Upper lobe of left lung (tissue), 6 donors: ENCODE measurements at places on chromosomes 2 and 18.
A peak's percentile ranks its signal among the peaks of the same experiment; 100 is the strongest.

GRCh38 chr2:85162746-85163301, 29.6 kb downstream of the TCF7L1 start:
- DNase-seq, result peak; percentile 32

DNA sequence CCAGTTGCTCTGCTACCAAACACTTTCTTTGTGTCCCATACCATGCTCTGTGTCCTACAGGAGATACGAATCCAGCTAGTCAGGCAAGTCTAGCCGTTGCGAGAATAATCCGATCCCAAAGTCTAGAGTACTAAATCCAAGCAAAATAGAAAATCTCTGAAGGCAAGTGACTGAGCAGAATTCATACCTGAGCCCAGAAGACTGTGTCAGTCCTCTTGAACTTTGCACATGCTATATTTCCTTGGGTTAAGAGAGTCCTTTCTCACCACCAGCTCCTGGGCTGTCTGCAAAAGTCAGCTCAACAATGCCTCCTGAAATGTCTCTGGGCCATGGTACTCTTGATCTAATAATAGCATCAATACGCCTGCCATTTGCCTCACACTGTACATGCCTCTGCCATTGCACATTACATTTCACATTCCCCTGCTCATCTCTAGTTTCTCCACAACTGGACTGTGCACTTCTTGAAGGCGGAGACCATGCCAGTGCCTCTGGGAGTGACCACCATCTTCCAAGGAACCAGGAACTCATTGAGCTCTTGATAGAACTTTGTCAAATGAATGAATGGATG, 265.8 kb upstream of the ID2 start:
- no peak for DNase-seq

GRCh38 chr18:44708451-44709083, 27.9 kb downstream of the SETBP1 start:
- DNase-seq, result no peak

GRCh38 chr2:205734436-205735037, 52.2 kb downstream of the NRP2 start:
- DNase-seq, result no peak

- no peak for DNase-seq
Measured at GRCh38 chr2:25539136-25539535, 134.2 kb downstream of the DTNB start.
